Activated CD8-positive, alpha-beta memory T cell treated with anti-CD3 and anti-CD28 coated beads for 48 hours (primary cell): ENCODE measurements at places on chromosomes 13 and 19.
A peak's percentile ranks its signal among the peaks of the same experiment; 100 is the strongest.

GRCh38 chr19:58518256-58519086 is 1.1 kb downstream of the ZBTB45 start:
- no peak for DNase-seq

- no peak for DNase-seq
Observed at GRCh38 chr13:25422153-25422552, 50.4 kb downstream of the ATP8A2 start.

- no peak for DNase-seq
Observed at GRCh38 chr13:32936716-32937115, 79.5 kb upstream of the KL start.

DNA sequence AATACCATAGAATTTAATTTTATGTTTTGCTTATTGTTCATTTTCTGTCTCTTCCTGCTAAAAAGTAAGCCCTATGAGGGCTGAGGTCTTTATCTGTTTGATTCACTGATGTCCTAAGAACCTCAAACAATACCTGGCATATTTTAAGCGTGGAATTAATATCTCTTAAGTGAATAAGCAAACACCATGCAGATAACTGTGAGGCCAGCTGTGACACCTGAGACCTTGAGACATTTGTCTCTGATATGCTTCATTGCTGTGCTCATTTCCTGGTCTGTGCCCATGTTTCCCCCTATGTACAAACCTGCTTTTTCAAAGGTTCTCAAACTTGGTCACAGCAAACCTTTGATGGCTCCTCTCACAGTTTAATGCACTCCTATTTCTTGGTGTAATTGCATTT is 254.6 kb downstream of the COG6 start:
- no peak for DNase-seq

DNA sequence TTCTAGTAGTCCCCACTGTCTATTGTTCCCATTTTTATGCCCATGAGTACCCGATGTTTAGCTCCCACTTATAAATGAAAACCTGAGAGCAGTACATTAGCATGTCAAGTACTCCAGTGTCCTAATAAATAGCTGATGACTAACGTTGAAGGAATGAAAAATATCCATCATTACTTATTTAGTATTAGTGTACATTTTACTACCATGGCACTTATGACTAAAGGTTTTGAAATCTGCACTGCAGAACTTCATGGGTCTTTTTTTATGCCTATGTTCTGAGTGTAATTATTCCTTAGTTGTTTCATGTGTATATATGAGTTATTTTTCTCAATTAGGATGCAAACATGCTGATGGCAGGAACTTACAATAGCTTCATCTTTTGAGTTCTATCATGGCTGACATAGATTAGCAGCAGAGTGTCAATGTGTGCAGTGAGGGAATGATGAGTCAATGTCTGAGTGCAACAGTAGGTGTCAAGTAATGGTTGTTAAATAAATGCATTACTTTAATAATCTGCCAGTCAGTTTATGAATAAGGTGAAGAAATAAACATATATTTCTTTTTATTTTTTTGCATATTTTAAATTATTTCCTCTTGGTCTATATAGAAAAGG is 188.4 kb downstream of the ITGBL1 start:
- no peak for DNase-seq

- DNase-seq, result no peak
Observed at GRCh38 chr13:25584087-25584486, 212.3 kb downstream of the ATP8A2 start.

DNA sequence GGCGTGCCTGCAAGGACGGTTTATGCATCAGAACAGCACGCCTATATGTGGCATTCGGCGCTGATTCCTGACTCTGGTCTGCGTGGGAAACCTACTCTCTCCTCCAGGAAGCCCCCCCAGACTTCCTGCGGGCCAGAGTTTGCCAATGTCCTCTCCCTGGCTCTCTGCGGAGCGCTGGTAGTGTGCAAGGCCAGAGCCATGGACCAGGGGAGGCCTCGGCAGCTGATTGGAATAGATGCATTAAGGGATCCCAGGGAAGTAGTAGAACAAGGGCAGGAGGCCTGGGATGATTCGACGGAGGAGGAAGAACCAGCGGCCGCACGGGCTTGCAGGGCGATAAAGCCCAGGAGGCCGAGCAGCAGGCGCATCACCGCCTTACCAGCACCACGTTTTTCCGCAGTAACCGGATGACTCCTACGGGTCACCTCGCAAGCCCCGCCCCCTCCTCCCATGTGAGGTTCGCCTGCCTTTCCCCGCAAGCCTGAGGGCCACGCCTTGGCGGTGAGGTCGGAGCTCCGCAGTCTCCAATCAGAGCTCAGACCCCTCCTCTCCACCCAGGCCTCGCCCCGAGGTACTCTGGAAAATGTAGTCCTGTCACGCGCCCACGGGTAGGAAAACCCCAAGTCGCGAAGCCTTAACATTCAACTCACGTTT is 5.0 kb downstream of the CLEC11A start:
- peak; percentile 75 for DNase-seq

DNA sequence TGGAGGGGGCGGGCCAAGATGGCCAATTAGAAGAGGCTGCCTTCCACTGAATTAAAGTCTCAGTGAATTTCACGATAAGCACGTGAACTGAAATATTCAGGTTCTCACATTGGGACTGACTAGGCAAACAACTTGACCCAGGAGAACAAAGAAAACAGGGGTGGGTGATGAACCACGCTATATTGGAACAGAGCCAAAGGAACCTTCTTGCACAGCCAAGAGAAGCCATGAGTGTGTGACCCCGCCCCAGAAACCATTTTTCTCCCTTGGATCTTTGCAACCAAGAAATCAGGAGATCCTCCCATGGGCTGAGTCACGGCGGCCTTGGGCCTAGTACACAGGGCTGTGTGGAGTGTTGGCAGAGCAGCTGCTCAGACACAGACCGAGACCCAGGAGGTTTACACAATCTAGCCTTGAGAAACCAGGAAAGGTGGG is 36.8 kb downstream of the ERICH4 start:
- no peak for DNase-seq

GRCh38 chr13:41471785-41472184 is 14.4 kb downstream of the RGCC start:
- DNase-seq, result no peak

DNA sequence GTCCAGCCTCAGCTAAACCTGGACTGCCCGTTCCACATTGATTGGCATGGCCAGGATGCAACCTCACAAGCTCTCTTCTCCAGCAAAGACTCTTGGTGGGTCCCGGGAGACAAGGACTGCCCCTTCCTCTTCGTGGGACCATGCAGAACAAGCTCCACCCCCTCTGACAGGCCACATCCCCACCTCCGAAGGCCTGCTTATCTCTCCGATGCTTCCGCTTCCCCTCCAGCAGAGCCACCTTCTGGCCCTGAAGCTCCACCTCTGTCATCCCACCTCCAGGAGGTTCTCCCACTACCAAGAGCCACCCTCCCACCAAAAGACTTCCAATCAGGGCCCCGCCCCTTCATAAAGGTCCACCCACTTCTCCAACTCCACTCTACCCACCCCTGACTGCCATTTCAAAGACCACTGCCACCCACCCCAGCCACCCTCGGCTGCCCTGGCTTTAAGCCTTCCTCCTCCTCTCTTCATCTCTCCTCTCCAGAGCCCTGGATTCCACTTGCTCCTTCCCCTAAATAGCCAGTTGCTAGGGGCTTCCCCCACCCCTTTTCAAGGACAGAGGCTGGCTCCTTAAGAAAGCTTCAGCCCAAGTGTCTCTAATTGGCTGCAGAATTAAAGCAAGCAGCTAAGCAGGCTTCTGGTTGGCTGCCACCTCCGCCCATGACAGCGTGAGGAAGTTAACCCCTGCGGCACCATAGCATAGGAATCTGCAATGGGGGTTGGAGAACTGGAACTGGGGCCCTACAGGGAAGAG is 9.9 kb downstream of the LRFN1 start:
- no peak for DNase-seq
